Tongue (tissue), 3 donors: ENCODE measurements at places on chromosomes 6 and 20.
A peak's percentile ranks its signal among the peaks of the same experiment; 100 is the strongest.

DNA sequence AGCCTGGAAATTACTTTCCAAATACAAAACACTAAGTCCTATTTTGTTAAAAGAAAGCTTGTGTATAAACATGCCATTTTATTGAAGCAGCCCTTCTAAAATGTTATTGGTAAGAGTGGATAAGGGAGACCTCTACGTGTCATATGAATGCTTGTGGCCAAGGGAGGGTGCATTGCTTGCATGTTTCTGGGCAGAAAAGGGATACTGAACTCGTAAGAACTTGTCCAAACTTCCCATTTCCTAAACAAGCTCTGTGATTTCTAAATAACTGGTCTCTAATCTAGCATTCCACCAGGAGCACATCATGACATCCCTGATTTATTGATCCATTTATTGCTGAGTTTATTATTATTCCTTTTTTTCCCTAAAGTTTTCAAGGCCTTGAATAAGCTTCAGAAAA is 474.1 kb downstream of the CD109 start:
- no peak for DNase-seq

DNA sequence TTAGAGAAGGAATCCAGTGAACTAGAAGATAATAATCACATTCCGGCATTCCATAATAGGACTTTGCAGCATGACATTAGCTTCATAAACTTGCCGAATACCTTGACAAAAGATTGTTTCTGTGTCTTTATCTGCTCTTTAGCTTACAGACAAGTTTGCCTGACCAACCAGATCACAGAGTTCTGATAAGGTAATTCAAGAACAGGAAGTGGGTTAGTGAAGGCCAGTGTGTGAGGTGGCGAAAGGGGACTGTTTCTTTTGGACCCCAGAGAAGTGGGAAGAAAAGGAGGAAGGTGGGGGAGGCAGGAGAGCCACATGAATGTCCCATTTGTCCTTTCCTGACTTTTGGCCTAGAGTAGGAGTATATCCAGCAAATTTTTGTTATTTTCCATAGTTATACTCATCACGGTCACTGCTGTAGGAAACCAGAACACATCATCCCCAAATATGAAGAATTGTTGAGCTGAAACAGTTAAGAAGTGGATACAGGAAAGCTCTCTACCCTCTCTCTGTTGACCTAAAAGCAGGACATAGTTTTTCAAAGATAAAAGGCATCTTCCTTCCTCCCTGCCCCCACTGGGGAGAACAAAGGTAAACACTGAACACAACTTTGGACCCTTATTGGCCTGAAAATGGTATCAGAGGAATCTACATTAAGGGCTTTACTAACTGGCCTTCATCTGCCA is 72.4 kb upstream of the TNFAIP3 start:
- no peak for DNase-seq

- DNase-seq: no peak
Observed at GRCh38 chr20:10633718-10634117, 40.1 kb downstream of the JAG1 start.

GRCh38 chr6:37029249-37029971 is 24.0 kb downstream of the FGD2 start:
- peak; percentile 67 for DNase-seq

DNA sequence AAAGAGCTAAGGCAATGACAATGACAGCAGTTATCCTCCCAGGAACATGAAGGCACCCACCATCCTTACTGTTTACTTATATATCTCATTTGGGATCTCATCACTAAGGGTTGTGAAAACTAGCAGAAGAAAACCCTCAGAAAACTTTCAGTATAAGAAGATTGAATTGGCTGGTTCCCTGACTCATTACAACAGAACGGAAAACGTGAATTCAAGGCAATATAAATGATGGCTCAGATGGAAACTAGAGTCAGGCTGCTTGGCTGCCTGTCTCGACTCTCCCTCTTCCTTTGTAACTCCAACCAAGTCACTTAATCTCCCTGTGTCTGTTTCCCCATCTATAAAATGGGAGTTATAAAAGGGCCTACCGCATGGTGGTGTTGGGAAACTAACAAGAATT is 387.1 kb upstream of the JARID2 start:
- DNase-seq: no peak

DNA sequence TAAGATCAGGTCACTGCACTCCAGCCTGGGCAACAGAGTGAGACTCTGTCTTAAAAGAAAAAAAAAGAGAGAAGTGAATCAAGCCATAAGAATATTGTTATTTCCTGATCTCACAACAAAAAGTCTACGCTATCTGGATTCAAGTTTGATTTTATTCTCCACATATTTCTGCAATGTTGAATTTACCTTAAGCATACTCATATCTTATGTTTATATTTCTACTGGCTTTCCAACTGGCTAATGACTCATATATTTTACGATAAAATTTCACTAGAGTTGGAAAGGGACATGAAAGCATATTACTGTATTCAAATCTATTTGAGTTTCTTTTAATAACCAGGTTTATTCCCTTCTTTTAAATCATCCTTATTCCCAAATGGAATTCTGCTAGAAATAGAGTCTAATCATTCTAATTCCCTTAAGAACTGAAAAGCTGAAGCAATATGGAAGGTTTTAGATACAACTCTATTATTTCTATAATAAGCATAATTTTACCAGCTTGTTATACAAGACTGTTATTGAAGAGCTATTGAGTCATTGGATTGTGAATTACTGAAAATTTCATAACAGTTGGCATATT is 276.9 kb upstream of the HS3ST5 start:
- no peak for DNase-seq
